ENCODE measurements at places on chromosomes 7 and 10.

DNA sequence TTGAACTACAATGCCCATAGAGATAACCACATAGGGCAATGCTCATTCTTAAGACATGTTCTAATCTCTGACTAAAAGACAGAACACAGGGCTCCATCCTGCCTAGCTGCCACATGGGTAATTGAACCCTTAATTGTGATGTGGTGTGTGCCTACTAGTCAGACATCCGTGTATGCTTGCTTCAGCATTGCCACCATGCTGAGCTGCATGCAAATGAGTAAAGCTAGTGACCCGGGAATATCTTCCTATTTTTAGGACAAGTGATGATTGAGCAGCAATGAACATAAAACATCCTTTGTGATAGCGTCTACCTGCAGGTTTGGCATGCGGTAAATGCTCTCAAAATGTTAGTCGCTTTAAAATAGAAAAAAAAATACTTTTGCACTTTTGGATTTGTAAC lies 115.8 kb downstream of the MAGI2 start:
- no peak for DNase-seq

DNA sequence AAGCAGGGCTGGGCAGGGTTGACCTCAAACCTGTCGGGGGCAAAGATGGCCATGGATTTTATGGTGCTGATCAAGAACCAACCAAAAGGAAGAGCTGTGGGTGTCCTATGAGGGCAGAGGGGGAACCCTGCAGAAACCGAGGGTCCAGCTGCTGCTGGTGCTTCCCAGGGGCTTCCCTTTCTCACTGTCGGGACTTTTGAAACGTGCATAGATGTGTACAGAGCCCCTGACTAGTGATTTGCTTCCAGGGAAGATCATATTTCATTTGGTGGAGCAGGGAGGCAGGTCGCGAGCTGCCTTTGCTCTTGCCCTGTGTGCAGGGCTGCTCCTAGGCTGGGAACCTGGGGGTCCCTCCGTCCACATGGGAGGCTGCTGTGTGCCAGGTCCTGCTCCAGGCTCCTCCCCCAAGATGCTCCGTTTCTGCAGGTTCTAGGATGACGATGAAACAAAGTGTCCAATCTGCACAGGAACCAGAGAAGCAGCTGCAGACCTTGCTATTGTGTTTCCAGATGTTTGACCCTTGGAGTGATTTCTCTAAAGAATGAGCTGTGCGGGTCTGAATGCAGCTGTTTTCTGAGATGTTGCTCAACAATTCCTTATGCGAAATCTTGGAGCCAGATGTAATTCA lies 9.4 kb upstream of the INPP5A start:
- DNase-seq, result no peak

GRCh38 chr10:32929634-32930033 lies 28.4 kb downstream of the ITGB1 start:
- DNase-seq, result no peak

DNA sequence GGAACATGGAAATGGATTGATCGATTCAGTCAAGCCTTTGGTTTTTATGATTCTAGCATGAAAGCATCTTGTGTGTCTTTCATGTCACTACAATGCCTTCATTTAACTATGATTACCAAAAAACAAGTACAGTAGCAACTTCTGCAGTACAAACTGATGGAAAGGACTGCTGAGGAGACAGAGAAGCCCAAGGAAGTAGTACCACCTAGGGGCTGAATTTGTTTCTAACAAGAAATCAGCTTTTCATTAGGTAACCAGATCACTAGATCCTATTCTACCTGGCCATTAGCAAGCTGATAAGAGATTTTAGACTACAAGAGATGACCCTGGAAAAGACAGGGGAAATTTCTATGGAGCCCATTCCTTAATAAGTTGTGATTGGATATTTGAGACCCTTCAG lies 3.2 kb upstream of the IFIT1 start:
- no peak for DNase-seq

- no peak for DNase-seq
Observed at GRCh38 chr10:13734151-13734550, 147.4 kb downstream of the PRPF18 start.

DNA sequence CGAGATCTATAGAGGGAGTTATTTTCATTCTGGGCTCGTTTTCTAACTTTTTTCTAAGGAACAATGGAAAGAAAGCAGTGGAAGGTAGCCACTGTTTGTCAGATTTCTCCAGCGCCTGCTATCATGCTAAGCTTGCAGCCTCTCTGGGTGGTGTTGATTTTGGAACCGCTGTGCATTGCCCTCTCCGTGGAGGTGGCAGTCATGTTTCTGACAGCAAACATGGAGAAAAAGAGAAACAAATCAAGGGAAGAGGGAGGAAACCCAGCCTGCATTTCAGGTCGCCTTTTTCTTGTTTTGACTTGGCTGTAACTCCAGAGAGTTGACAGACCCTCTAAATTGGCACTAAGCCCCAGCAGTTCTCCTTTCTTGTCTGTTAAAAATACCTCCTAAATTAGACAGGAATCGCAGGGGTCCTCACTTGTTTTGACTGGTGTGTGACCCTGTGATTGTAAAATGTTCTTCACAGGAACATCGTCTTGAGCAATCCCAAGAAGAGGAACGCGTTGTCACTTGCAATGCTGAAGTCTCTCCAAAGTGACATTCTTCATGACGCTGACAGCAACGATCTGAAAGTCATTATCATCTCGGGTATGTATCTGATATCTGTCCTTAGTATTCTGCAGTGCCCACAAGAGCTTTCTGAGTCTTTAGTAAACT lies 4.8 kb downstream of the ECHDC3 start:
- no peak for DNase-seq
